ENCODE measurements at places on chromosomes 7 and 10.

GRCh38 chr10:78777867-78778266, 290.9 kb upstream of the ZMIZ1 start:
- DNase-seq: peak; percentile 7

DNA sequence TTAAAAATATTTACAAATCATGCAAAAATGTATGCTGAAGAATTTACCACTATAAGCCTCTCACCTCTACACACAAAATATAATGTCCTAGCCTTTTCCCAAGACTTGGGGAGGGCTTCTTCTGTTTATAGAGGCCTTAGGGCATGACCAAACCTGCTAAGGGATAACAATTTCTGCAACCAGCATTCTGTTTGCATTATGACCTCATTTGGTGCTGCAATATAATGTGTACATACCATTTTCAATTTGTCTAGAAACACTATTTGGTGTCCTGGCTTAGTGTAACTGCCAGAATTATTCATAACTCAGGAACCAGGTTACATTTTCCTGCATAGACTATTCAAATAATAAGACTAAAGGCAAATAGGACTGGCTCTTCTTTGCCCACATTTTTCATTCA, 446.6 kb upstream of the SORCS1 start:
- no peak for DNase-seq

GRCh38 chr10:112967200-112967599, 17.2 kb downstream of the TCF7L2 start:
- DNase-seq: no peak

GRCh38 chr7:46671108-46671769, 750.2 kb upstream of the IGFBP3 start:
- DNase-seq: no peak

DNA sequence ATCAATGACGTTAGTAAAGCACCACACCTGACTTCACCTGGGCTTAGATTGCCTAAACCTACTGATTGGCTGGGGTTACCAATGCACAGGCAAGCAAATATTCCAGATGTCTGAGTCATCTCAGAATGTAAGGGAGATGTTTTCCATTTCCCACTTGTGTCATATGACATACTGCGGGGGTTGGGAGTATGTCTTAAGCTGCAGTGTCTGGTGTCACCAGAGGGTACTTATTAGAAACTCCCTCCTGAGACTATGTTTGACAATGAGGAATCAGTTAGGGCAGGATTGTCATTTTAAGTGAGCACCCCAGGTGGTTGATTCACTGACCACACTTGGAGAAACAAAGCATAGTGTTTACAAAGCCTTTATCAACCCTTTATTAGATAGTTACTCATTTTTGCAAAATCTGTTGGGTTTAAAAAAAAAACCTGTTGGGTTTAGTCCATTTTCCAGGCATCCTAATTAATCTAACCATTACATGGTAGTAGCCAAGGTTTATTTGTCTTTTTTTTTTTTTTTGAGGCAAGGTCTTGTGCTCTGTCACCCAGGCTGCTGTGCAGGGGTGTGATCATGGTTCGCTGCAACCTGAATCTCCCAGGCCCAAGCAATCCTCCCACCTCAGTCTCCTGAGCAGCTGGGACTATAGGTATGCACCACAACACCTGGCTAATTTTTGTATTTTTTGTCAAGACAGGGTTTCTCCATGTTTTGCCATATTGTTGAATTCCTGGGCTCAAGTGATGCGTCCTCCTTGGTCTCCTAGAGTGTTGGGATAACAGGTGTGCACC, 72.5 kb downstream of the CDK6 start:
- DNase-seq: no peak

- no peak for DNase-seq
Observed at GRCh38 chr7:16189026-16189715, 232.2 kb downstream of the CRPPA start.

GRCh38 chr10:119222966-119223386, 15.6 kb downstream of the GRK5 start:
- DNase-seq: no peak

- no peak for DNase-seq
Observed at GRCh38 chr7:4749798-4750197, 25.6 kb upstream of the AP5Z1 start.

GRCh38 chr7:341841-342638, 52.1 kb downstream of the FOXL3 start:
- DNase-seq: no peak

- DNase-seq: peak; percentile 77
Observed at GRCh38 chr10:77391605-77392235, 245.9 kb downstream of the KCNMA1 start.

DNA sequence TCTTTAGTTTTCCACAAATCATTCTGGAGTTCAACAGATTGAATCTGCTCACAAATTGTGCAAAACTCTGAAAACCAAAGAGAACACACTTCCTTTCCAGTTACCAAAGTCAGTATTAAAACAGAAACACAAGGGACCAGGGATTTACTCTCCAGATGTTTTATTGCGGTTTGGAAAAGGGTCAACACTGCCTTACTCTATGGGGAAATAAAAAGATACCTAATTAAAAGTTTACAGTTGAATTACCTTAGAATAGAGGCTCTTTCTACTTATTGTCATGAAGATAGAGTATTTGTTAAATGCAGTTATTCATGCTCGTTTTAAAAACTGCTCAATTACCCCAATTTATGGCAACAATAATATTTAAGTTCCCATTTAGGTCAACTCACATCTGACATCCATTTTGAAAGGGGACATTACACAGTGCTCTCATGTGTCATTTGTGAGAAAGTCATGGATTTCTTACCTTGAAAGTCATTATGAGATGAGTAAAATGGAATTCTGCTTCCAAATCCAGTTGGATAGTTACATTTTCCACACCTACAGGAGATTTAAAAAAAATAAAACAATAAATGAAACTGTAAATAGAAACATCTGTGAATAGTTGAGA, 8.4 kb downstream of the LAMB1 start:
- no peak for DNase-seq

DNA sequence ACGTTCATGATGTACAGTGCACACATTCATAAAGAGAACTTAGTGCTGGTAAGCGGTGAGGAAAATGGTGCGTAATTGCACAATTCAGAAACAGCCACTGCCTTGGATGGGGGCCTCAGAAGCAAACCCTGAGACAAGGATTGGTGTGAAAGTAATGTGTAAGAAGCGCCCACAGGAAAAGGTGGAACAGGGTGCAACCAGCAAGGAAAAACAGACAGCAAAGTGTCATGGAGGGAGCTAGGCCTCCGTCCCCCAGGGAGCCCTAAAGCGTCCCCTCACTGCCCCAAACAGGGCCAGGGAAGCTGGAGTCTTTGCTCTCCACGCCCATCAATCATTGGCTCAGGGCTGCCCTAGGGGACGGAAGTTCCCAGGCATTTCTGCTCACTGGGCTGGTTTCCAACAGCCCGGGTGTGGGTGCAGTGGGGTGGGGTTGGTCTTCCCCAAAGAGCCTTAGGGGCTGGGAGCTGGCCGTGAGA, 9.6 kb upstream of the C10orf105 start:
- DNase-seq: peak; percentile 11

- no peak for DNase-seq
Observed at GRCh38 chr10:68950598-68950997, 5.4 kb upstream of the DDX21 start.

GRCh38 chr7:70660154-70660818, 471.7 kb upstream of the GALNT17 start:
- DNase-seq: no peak

- DNase-seq: no peak
Observed at GRCh38 chr7:42020061-42020460, 216.9 kb downstream of the GLI3 start.

DNA sequence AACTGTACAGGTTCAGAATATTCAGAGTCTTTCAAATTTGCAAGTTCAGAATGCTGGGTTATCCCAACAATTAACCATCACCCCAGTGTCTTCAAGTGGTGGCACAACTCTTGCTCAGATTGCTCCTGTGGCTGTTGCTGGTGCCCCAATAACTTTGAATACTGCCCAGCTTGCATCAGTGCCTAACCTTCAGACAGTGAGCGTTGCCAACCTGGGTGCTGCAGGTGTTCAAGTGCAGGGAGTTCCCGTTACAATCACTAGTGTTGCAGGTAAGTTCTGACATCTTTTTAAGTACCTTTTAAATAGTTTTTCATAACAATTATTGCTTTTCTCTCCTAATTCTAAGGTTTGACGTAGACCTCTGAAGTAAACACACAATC, 2.7 kb downstream of the SP4 start:
- no peak for DNase-seq

DNA sequence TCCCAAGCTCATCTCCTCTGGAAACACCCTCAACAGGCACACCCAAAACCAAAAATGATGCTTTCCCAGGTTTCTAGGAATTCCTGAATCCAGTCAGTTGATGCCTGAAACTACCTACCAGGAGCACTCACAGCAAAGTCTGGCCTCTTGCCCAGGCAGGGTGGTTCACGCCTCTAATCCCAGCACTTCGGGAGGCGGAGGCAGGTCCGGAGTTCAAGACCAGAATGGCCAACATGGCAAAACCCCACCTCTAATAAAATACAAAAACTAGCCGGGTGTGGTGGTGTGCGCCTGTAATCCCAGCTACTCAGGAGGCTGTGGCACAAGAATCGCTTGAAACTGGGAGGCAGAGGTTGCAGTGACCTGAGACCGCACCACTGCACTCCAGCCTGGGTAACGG, 1.9 kb downstream of the MAD1L1 start:
- no peak for DNase-seq

GRCh38 chr10:73465978-73466726, 29.7 kb downstream of the PPP3CB start:
- no peak for DNase-seq

DNA sequence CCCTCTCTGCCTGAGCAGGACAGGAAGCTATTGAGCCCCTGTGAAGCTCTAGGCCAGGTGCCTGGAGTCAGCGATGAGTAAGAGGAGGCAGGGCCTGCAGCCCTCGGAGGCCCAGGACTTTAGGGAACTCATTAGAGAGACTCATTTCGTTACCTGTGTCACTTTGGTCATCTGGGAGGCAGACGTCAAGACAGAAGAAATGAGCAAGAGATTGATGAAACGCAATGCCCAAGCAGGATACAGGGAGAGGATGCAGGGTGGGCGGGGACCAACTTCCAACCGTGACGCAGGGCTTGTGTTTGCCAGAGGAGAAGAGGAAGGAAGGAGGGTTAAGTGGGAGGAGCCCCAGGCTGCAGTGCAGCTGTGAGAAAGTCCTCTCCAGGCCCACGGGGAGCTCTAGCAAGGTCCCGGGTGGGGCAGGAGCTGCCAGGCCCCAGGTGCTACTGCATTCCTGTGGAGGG, 26.4 kb upstream of the GNA12 start:
- peak; percentile 27 for DNase-seq

- DNase-seq: no peak
Observed at GRCh38 chr7:30062587-30062986, 34.4 kb downstream of the PLEKHA8 start.

DNA sequence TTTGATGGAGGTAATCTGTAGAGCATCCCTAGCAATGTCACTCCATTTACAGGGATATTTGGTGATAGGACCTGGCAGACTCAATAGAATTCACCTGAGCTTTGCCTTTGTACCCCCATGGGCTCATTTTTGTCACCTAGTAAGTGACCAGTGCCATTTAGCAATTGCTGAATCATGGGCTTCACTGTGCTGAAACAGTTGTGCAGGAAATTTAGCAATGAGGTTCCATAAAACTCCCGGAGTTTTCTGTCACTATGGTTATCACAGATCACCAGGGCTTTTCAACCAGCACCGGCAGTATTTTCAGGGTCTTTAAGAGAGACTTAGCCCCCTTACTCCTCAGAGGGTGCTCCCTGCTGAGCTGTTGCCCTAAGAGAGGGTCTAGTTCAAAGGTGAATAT, 40.2 kb downstream of the FAS start:
- no peak for DNase-seq

- no peak for DNase-seq
Observed at GRCh38 chr10:681670-682318, 7.7 kb downstream of the DIP2C start.

- DNase-seq: peak; percentile 8
Observed at GRCh38 chr10:87092376-87092860, 2.2 kb downstream of the GLUD1 start.

DNA sequence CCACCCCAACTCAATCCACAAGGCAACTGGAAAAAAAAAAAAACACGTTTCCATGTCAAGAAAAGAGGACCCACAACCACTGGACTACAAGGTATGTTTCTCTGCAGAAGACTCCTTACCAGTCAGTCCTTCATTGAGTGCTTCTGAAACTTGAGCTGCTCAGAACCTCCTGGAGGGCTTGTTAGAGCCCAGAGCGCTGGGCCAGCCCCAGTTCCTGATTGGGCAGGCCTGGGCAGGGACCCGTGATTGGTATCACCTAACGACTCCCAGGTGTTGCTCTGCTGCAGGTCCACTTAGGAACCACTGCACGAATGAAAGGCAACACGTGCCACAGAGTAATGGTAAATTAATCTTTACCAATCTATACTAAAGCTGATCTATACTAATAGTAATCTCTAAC, 473 bp upstream of the CCDC201 start:
- no peak for DNase-seq

DNA sequence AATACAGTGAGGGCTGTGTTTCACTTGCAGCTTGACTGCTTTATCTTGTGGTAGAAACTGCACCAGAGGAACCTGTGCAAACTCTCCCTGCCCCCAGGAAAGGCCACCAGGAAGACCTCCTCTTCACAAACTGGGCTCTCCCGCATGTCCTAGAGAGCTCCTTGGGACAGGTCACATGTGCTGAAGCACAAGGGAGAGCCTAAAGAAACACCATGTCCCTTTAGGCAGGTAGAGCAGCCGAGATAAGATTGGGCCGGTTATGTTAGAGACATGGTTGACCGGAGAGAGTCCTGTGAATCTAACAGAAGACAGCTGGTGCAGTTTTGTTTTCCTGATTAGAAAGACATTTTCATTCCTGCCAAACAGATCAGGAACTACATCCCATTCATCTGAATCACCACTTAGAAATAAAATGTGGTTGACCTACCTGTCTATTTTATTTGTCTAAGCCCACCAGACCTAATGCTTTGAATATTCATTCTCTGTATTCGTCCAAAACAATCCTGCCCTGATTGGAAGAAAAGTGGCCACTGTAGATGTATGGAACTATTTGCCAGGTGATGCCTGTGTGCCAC, 224.1 kb downstream of the GLI3 start:
- no peak for DNase-seq

DNA sequence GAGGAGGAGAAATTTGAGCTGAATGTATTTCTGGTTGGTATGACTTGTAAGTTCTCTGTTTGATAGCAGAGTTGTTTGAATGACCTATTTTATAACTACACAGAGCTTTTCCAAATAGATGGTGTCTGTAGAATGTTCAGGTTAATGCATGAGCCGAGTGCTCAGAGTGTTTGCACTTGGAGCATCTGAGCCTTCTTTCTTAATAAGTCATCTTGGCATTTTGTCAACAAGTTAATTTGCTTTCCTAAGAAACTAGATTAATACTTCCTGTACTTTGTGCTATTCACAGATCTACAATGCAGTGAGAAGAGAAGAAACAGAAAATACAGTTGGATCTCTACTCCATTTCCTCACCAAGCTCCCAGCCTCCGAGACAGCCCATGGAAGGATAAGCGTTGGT, 138.2 kb downstream of the PLCE1 start:
- DNase-seq: no peak

GRCh38 chr7:155051355-155051754, 18.8 kb upstream of the HTR5A start:
- DNase-seq: no peak
